WERI-Rb-1 (cell line): ENCODE measurements at places on chromosomes 1 and 21.

GRCh38 chr1:242030071-242030470 is 31.2 kb upstream of the MAP1LC3C start:
- DNase-seq = no peak

DNA sequence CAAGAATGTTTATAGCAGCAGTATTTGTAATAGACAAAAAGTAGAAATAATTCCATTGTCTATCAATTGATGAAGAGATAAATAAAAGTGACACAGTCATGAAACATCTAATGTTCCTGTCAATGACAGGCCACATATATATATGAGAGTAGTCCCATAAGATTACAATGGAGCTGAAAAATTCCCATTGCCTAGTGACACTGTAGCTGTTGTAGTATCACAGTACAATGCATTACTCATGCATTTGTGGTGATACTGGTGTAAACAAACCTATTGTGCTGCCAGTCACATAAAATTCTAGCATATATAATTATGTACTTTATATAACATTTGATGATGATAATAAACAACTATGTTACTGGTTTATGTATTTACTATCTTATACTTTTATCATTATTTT is 141.9 kb upstream of the LYPLAL1 start:
- DNase-seq = no peak

DNA sequence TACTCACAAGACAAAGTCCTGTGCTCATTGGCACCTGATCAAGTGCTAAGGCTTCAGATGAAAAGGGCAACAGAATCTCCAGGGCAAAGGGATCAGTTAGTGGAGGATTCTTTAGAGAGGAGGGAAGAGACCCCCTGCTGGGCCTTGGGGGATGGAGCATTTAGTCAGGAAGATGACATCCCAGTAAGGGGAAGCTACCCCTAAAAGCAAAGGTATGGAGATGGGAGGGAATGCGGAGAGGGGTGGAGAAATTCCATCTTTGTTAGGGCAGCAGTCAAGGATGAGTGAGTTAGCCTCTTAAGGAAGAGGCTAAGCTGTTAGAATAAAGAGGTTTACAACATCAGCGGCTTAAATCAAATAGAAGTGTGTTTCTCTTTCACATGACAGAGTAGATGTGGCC is 67.4 kb downstream of the ST6GALNAC3 start:
- peak; percentile 29 for DNase-seq

DNA sequence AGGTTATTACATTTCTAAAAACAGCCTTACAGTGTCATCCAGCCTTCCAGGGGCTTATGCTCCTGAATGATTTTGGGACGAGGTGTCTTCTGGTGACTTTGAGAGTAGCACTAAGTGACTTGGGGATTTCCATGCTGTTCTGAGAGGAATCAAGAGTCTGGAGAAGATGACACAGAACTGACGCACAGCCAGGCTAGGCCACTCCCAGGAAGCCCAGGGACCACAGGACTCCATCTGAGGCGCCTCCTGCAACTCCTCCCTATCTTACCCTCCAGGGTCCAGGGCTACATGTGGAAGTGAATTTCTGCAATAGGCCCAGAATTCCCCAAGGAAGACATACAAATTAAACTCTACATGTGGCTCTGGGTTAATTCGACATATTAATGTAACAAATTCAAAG is 92.5 kb downstream of the SLC25A24 start:
- DNase-seq = no peak

- no peak for DNase-seq
Measured at GRCh38 chr1:109621379-109622136, 1.9 kb downstream of the AMPD2 start.
